ENCODE measurements at places on chromosomes 7 and 10.

DNA sequence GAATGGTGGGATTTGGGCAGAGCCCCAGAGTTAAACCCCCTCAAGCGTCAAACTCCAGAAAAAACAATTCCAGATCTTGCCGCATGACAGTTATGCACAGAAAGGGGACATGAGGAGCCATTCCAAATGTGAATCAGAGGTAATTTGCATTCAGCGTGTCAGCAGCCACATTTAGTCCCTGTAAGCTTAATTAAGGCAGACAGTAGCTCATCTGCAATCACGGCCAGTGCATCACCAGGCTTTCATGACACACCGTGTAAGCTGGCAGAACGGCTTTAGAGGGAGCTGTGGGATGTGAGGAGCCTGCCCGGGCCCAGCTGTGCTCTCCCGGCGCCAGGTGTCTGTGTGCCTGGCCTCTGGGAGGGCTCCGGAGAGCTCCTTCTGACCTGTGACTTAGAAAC is 18.7 kb upstream of the PRKAG2 start:
- DNase-seq = no peak

DNA sequence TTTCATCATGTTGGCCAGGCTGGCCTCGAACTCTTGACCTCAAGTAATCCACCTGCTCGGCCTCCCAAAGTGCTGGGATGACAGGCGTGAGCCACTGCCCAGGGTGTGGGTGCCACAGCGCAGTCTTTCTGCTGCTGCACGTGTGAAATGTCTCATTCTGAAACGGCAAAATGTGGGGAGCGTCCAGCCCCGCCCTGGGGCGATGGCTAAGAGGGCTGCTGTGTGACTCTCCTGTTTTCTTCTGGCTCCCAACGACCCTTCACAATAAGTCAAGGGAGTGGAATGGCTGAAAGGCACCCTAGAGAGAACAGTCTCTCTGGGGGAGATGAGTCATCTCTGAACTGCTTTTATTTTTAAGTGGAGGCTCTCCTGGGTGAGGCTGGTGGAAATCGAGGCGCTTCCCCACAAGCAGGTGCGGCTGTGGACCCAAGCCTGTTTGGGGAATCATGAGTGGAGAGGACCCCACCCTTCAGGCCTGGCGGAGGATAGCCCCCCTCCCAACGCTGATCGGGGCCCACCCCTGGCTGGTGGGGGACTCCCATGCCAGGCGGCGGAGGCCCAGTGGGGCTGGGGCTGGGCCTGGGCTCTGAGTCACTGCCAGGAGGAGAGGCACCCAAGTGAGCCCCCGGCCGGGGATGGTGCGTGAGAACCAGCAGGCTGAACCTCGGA is 18.0 kb downstream of the ADAP1 start:
- DNase-seq = no peak

- DNase-seq = peak; percentile 70
These were observed 82.3 kb upstream of the ADRB1 start for GRCh38 chr10:113961182-113962031.

DNA sequence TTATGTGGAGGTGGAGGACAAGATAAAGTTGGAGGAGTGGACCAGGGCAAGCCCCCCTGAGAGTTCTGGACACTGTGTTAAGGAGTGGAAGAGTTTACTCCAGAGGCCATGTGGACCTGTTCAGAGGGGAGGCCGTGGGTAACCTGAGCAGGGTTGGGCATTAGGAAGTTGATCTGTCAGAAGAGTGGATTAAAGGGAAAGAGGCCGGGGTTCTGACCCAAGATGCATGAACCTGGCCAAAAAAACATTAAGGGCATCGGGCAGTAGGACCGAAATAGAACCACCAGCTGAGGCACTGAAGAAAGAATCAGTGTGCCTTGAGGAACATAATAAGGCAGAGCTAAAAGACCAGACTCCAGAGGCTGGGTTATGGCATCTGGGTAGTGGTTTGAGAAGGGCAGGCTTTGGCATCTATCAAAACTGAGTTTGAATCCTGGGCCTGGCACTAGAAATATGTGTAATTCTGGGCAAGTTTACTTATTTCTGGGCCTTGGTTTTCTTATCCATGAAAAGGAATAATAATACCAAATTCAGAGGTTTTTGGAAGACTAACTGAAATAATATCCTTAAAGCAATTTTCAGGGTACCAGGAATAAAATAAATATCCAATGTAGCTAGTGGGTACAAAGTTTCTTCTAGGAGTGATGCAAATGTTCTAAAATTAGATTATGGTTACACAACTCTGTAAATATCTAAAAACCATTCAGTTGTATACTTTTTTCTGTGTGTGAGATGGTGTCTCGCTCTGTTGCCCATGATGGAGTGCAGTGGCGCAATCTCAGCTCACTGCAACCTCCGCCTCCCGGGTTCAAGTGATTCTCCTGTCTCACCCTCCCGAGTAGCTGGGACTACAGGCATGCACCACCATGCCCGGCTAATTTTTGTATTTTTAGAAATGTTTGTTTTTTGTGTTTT is 10.9 kb upstream of the FRAT1 start:
- no peak for DNase-seq

DNA sequence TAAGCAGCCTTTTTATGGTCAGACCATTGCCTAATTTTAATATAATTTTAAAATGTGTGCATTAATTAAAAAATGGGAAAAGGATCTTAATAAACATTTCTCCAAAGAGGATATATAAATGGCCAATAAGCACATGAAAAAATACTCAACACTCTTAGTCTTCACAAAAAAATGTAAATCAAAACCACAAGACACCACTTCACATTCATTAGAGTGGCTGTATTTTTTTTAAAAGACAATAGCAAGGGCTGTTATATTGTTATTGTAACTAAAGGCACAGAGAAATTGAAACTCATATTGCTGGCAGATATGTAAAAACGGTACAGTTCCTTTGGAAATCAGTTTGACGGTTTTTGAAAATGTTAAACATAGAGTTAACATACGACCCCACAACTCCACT is 3.2 kb upstream of the CROT start:
- DNase-seq = no peak

- DNase-seq = no peak
These were observed 103.5 kb upstream of the PDLIM1 start for GRCh38 chr10:95394161-95394880.

DNA sequence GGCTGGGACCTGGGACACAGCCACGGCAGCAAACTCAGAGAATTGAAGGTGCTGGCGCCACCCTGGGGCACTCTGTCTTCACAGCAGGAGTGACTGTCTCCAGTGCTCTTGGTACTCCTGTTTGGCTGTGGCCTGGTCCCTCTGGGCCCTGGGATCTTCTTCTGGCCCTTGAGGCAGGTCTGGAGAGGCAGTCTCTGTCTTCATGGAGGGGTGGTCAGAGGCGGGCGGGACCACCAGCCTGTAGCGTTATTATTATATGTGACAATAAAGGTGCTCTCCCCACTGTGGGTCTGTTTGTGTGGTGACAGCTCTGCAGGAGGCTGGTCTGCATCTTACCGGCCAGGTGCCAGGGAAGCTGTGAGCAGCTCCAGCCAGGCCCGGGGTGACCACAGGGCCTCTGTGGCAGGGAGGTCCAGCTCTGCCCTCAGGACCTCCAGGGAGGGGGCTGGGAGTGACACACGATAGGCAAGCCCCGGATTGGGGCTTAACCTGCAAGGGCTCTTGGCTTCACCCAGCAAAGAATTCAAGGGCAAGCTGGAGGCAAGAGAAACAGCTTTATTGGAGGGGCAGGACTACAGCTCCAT is 70.3 kb downstream of the MYL10 start:
- DNase-seq = no peak

DNA sequence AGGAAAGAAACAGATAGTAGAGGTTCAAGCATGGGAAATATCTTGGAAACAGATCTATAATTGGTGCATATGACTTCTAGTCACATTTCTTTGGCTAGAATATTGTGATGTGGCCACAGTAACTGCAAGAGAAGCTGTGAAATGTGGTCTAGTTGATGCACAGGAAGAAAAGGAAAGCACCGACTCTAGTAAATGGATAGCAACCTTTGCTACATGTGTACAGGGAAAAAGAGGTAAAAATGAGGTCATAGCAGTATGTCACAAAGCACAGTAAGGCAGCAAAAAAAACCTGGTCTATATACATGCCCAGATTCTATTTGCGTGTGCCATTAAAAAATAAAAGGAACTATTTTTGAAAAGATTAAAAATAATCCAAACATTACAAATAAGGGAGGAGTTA is 102.6 kb upstream of the LRRN3 start:
- no peak for DNase-seq

DNA sequence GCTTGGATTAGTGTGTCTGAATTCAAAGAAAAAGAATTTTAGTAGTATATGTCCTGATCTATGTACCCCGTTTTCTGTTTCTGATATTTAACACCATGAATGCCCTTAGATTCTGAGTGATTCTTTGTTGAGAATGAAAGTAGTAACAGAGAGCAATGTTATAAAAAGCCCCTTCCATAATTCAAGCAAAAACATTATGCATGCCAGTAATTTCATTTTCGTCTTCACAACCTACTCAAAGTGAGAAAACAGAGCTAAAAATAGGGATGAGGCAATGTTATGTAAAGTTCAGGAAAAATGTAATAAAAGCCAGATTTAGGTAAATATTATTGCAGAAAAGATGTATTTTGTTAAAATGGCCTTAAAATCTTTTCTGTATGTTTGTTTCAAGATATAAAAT is 28.1 kb downstream of the PTPRZ1 start:
- DNase-seq = no peak

GRCh38 chr10:15601819-15602218 is 117.9 kb downstream of the ITGA8 start:
- DNase-seq = no peak

- no peak for DNase-seq
These were observed 10.5 kb downstream of the CPVL start for GRCh38 chr7:29135846-29136245.

GRCh38 chr7:116493449-116493848 is 6.1 kb upstream of the CAV2 start:
- DNase-seq = no peak

DNA sequence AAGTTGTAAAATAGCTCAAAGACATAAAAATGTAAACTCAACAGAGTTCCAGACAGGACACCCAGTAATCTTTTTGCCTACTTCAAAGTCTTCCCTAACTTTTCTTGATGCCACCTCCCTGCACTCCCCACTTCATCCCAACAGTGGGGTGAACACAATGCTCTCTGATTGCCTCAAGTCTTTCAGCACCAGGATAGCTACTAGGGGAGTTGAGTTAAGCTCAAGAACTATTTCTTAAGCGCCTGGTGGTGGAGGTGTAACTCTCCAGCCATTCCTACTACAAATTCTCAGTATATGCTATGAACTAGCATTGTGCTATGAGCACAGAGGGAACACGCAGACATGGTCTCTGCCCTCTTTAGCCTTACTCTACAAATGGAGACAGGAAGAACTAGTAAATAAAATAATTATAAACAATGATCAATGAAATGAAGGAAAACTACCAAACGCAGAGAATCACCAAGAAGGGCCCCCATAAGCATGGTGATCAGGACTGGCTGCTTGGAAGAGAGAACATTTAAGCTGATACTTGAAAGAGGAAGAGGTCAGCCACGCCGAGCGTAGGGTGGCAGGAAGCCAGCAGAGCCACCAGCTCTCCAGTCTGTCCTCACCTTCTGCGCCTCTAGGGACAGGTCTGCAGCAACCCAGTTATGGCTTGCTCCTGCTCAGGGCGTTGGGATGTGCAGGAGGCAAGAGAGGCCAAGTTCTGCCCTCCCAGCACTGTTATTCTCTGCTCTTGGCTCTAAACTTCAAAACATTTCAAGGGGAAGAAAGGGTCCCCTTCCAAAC is 16.7 kb upstream of the FRA10AC1 start:
- DNase-seq = no peak

- no peak for DNase-seq
These were observed 257.7 kb upstream of the GLI3 start for GRCh38 chr7:42494736-42495135.

GRCh38 chr10:131022981-131023380 is 288.5 kb downstream of the TCERG1L start:
- DNase-seq = no peak

GRCh38 chr10:53314876-53315275 is 542.3 kb upstream of the MBL2 start:
- no peak for DNase-seq

DNA sequence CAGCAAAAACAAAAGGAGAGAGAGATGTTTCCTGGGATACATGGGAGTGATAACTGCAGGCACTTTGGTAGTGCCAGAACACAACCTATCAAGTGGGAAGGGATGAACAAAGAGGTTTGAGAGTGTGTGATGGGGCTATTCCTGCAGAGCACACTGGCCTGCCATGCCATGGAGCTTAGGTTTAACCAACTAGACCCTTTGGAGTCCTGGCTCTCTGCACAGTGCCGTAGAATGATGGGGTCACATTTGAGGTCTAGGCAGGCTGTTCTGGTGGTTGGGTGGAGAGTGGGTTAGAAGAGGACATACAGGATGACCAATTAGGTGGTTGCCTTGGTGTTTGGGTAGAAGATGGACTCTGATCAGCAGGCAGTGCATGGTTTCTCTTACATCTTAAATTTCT is 101.9 kb upstream of the HABP2 start:
- no peak for DNase-seq

DNA sequence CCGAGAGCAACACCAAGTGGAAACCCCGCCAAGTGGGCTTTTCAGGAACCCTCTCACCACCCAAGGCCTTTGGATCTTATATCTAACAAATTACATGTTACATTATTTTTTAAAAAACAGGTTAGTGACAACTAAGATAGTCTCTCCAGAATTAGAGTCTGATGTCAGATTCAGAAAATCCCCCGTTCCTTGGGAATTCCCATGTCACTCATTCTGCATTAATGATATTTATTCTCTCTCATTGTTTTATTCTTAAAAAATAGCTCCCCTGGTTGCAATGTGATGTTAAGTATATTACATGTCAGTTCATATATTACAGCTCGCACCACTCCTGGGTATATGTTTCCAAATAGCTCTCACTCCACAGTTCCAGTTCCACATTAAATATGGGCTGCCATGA is 81.8 kb downstream of the WNT2 start:
- DNase-seq = no peak

GRCh38 chr7:15947754-15948153 is 261.3 kb upstream of the MEOX2 start:
- no peak for DNase-seq

DNA sequence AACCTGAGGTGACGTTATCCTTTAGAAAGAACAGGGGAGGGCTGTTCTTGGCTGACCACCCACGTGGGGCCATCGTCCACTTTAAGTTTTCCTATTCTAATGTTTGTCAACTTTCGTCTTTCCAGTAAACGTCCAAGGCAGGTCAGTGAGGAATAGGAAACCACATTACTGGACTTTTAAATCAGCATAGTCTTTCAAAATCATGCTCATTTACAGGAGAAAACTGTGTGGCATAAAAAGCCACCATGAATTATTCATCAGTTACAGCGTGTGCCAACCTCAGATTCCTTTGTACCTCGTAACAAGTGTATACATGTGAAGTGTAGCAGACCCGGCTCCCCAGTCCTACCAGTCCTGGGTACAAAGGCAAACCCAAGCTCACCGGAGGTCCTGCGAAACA is 25.1 kb upstream of the ABLIM1 start:
- no peak for DNase-seq
